NCI-H1417 treated with DMSO at 0.1 percent for 48 hours (cell line): ENCODE measurements at places on chromosomes 11 and 22.

GRCh38 chr11:1877211-1878136 lies 14.2 kb downstream of the PRR33 start:
- no peak for DNase-seq

GRCh38 chr11:11072067-11072466 lies 214.2 kb upstream of the ZBED5 start:
- no peak for DNase-seq

GRCh38 chr11:125128450-125128849 lies 17.0 kb upstream of the TMEM218 start:
- DNase-seq, result no peak

GRCh38 chr11:86453290-86454030 lies 78.8 kb downstream of the CCDC81 start:
- no peak for DNase-seq

DNA sequence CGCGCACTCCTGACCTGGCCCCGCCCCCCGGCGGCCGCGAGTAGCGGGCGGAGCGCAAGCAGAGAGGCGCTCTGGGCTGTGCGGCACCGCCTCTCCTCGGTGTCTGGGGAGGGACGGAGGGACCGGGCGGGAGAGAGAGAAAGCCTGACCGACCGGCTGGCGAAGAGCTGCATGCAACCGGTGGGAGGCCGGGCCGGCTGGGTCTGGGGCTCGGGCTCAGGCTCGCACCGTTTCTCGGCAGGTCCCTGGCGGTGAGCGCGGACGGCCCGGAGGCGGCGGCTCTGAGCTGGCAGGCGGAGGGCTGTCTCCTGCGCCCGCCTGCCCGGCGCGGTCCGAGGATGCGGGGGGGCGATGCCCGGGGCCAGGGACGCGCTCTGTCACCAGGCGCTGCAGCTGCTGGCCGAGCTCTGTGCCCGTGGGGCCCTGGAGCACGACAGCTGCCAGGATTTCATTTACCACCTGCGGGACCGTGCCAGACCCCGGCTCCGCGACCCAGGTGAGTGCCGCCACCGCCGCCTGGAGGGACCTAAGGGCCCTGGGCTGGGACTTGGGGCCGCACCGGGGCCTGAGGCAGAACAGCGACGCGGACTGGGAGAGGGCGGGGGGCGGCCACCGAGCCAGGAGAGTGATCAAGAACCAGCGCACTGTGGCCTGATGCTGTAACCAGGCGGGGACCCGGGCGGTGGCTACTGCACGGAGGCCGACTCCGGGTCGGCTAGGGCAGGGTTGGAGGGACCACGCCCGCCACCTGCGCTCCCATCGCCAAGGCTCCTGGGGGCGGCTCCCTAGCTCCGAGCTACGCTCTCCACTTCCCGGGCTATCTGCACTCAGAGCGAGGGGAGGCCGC lies at the start of gene SYT9:
TSS of gene SYT9 (plus strand) at position 69 of the 847 bp plus-strand sequence. CDS start at position 352, 283 bp downstream.
- no peak for DNase-seq

DNA sequence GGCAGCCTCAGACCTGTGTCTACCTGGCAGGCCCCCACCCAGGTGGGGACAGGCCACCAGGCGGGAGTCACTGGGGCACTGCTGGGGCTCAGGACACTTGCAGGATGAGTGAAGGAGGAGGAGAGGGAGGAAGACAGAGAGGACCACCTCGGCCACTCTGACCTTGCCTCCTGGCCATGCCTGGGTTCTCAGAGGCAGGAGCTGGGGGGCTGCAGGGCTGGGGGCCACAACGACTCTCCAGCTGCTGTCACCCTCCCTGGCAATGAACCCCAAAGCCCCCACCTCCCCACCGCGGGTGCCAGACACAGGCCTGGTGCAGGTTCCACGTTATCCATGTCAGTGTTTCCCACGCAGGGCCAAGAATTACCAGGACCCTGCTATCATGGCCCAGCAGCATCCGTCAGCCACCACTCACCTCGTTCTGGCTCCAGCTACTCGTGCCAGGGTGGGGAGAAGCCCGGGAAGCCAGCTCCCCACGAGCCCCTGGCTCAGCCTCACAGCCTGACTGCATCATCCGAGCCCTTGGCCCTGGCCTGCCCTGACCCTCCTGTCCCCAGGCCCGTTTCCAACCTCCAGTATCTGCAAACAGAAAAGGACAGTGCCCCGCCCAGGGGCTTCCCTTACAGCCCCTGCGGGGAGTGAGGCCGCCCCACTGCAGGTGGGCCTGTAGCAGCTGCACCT lies 62.4 kb downstream of the BRD1 start:
- DNase-seq, result no peak

DNA sequence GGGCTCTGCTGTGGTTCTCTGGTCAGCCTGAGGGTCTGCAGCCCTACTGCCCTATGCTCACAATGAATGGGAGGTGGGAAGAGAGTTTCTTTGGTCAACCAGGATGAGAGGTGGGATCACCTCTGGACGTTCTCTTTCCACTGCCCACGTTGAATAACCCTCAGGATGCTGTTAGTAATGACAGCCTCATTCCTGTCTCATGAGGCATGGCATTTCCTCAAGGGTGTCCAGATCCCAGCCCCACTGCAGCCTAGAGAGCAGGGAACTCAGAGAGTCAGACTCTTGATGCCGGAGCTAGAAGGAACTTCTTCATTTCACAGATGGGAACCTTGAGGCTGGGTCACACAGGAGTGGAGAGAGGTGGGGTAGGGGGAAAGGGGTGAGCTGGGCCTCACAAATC lies 196.0 kb downstream of the CEP164 start:
- no peak for DNase-seq
